Upper lobe of right lung (tissue), 1 donor: ENCODE measurements at places on chromosomes 7 and 10. TPM values are rescaled to one million over a fixed set of nuclear protein-coding genes. Genes with fewer than 3 reads are reported as not detected.

Gene PLCE1
- total RNA-seq: 14.3 TPM

- H3K27me3 ChIP-seq: no peaks in the 10 kb centered on the region
- no peak for DNase-seq
- H3K27ac ChIP-seq: no peak overlapping the region
These were observed 177.6 kb downstream of the PRKAG2 start for GRCh38 chr7:151699147-151699927.

DNA sequence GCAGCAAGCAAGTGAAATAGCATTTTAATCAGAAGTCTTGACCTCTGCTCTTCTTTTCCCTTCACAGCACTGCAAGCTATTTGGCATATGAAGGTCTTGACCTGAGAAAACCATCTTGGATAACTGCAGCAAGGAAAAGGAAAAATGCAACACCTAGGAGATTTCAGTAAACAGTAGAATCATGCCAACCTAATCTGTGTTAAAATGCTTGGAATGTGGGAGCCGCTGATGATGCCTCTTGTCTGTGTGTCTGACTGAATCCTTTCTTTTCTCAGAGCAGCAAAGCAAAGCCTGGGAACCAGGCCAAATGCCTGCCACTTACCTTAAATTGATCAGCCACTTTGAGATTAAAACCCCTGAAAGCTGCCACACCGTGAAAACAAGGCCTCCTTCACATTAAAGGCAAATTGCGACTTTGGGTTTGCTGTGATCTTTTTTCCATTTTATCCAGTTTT is 80.4 kb upstream of the CDK6 start:
- H3K36me3 ChIP-seq: no peaks in the 10 kb centered on the region
- no peak overlapping the region for H3K27ac ChIP-seq
- DNase-seq: no peak
- H3K4me1 ChIP-seq: no peaks in the 10 kb centered on the region
- H3K4me3 ChIP-seq: no peak overlapping the region
- no peaks in the 10 kb centered on the region for H3K27me3 ChIP-seq

Gene AVL9
- 31.3 TPM for total RNA-seq
